SK-MEL-5 (cell line): ENCODE measurements at places on chromosomes 11 and 22. TPM values are rescaled to one million over a fixed set of nuclear protein-coding genes. Genes with fewer than 3 reads are reported as not detected.

The OR2AG1 gene
- not detected in 2 replicates for total RNA-seq

The MFRP gene
- total RNA-seq, result not detected in 2 replicates

The MS4A7 gene
- total RNA-seq, result not detected in 2 replicates

The FAM227A gene
- 1.2 and 1.8 TPM in 2 replicates for total RNA-seq

The PRG3 gene
- not detected in 2 replicates for total RNA-seq

The KRTAP5-9 gene
- not detected in 2 replicates for total RNA-seq

The MCM5 gene
- 64.2 TPM in 2 replicates for total RNA-seq

The ELMOD1 gene
- total RNA-seq, result 0.56 and 0.77 TPM in 2 replicates

The DDIAS gene
- total RNA-seq, result 9.3 and 13.8 TPM in 2 replicates

The KCNE3 gene
- total RNA-seq, result not detected in 2 replicates

The FAR1 gene
- total RNA-seq, result 30.0 and 35.2 TPM in 2 replicates

The GTSE1 gene
- 15.6 and 16.5 TPM in 2 replicates for total RNA-seq

The MPPED1 gene
- 0.03 and 0.08 TPM in 2 replicates for total RNA-seq

The CHRNA10 gene
- total RNA-seq, result 0.05 and 0.16 TPM in 2 replicates

The C11orf86 gene
- total RNA-seq, result not detected in 2 replicates

The TRIM49B gene
- not detected in 2 replicates for total RNA-seq

The PRRG4 gene
- 0.18 and 0.29 TPM in 2 replicates for total RNA-seq

The CCDC81 gene
- not detected in 2 replicates for total RNA-seq

The PVALB gene
- not detected in 2 replicates for total RNA-seq

The ENTHD1 gene
- 41.5 and 41.9 TPM in 2 replicates for total RNA-seq

The EMID1 gene
- 3.4 and 3.7 TPM in 2 replicates for total RNA-seq

The OR2D2 gene
- total RNA-seq, result not detected in 2 replicates

The CD151 gene
- total RNA-seq, result 228 and 233 TPM in 2 replicates

The SEC14L6 gene
- total RNA-seq, result not detected in 2 replicates

The RIC3 gene
- 0.34 and 2.6 TPM in 2 replicates for total RNA-seq

The PHF5A gene
- 116 and 124 TPM in 2 replicates for total RNA-seq

The MS4A8 gene
- total RNA-seq, result not detected in 2 replicates

The ACTN3 gene
- total RNA-seq, result not detected in 2 replicates

The ART1 gene
- not detected in 2 replicates for total RNA-seq

The RAPSN gene
- total RNA-seq, result not detected in 2 replicates

The MISFA gene
- total RNA-seq, result 0.40 and 1.4 TPM in 2 replicates

The NPAS4 gene
- not detected in 2 replicates for total RNA-seq

The SEPTIN3 gene
- 25.6 and 25.9 TPM in 2 replicates for total RNA-seq

The DDTL gene
- total RNA-seq, result 1.6 and 1.8 TPM in 2 replicates

The OVCH2 gene
- total RNA-seq, result not detected in 2 replicates

The PATE2 gene
- total RNA-seq, result 0.11 and 0.53 TPM in 2 replicates

The APOBEC3B gene
- 3.8 and 4.3 TPM in 2 replicates for total RNA-seq

The AMBRA1 gene
- 22.2 and 28.0 TPM in 2 replicates for total RNA-seq

The MMP12 gene
- not detected in 2 replicates for total RNA-seq

The VWCE gene
- 0.24 and 0.45 TPM in 2 replicates for total RNA-seq

The MS4A12 gene
- not detected in 2 replicates for total RNA-seq

The MMP27 gene
- not detected in 2 replicates for total RNA-seq

The OR2AG2 gene
- 0.08 and 0.61 TPM in 2 replicates for total RNA-seq

The C11orf58 gene
- total RNA-seq, result 152 and 155 TPM in 2 replicates

The RFPL3 gene
- total RNA-seq, result not detected in 2 replicates

The FBLN1 gene
- 9.7 and 10.1 TPM in 2 replicates for total RNA-seq

The QSER1 gene
- total RNA-seq, result 21.7 and 24.1 TPM in 2 replicates

The KDM4D gene
- total RNA-seq, result 0.88 and 1.7 TPM in 2 replicates

The FGF3 gene
- total RNA-seq, result not detected in 2 replicates
